ENCODE measurements at places on chromosomes 4 and X.

DNA sequence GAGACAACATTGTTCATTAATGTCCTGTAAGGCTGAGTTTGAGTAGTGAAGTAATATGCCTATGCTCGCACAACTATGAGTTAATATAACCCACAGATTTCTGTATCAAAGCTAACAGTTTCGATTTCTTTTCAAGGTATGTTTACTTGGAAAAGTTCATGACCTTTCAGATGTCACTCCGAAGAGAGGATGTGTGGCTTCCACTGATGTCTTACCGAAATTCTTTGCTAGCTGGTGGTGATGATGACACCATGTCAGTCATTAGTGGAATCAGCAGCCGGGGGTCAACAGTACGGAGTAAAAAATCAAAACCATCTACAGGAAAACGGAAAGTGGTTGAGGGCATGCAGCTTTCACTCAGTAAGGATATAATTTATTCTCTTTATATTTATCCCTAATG lies 124.9 kb downstream of the STAG2 start:
- no peak for DNase-seq

DNA sequence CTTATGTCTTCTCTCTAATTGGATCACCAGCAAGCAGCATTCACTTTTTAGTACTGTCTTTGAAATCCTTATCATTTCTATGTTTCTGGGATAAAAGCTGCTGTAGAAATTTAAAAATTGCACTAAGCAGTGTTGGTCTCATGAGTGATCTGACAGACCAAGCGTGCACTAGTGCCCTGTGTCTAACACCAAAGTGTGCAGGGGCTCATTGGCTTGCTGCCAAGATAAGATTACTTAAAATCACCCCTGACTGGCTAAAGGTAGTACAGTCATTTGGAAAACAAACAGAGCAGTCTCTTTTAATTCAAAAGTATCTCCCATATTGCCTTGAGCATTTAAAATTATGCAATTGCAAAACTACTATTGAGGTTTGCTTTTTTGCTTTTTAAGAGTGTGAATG lies 304.6 kb downstream of the ARAP2 start:
- DNase-seq, result no peak

- DNase-seq, result no peak
Measured at GRCh38 chr4:76951672-76952010, 2.1 kb downstream of the SEPTIN11 start.

DNA sequence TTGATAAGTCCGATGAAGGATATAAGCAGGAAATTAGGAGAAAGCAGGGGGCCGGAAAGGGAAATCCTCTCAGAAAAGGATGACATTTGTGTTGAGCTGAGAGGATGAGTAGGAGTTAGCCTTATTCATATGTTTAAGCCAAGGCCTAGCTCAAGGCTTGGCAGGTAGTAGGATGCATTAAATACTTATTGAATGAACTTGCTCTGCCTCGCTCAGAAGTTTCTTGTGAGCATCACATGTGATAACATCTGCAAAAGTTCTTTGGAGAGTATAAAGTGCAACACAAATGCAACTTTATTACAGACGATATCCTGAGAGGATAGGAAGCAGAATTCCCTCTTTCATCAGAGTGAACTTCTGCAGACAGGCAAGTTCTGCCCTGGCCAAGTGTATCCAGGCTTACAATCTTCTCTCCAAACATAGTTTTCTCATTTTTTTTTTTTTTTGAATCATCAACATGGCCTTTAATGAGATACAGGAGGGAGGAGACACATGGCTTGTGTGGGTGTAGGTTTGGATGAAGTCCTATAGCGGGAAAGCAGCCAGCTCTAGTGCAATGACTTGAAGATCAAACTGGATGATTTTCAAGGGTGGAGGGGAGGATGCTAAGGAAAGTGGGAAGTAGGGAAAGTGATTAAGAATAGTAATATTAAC lies 48.1 kb downstream of the LUZP4 start:
- DNase-seq, result no peak

DNA sequence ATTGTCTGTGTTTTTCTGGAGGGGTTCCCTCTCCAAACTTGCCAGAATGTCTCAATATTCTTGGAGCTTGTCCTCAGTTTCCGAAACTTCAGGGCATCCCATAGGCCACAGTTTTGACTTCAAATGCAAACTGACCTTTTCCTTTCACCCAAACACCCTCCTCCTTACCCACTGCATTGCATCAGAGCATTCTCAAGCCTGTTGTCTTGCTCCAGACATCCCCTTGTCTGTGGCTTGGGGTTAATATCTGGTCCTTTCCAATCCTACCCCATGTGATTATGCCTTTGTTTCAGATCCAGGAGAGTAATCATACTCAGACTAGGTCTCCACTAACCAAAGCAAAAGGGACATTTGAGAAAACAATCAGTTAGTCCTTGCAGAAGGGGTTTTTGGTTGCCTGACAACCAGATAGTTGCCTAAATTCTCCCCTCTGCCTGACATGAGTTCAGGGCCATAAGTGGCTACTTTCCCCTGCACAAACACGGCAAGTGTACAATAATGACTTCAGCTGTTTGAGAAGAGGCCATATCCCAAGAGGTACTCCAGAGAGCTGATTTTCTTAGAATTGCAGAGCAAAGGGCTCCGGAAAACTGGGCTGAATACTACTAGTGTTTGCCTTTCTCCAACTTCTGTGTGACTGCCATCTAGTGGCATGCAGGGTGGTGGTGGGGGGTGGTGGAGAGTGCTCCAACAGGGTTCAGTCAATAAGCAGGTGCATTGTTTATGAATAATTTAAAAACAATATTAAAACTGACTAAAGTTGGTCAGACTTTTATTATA lies 130.2 kb downstream of the CHRDL1 start:
- no peak for DNase-seq

- no peak for DNase-seq
Measured at GRCh38 chr4:4332529-4332928, 42.5 kb downstream of the ZBTB49 start.

DNA sequence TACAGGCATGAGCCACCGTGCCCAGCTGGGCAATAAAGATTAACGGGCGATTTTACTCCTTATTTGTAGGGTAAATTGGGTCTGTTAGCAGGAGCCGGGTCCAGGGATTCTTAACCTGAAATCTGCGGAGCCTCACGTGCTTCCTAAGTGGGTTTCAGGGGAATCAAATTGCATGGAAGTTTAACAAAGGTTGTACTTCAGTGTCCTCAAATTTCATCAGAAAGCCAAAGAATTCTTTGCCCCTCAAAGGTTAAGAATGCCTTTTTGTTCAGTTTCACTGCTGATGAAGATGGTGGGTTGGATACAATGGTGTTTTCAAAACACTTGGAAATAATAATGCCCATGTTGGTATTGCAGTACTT lies 67.9 kb downstream of the AFF1 start:
- DNase-seq, result no peak

DNA sequence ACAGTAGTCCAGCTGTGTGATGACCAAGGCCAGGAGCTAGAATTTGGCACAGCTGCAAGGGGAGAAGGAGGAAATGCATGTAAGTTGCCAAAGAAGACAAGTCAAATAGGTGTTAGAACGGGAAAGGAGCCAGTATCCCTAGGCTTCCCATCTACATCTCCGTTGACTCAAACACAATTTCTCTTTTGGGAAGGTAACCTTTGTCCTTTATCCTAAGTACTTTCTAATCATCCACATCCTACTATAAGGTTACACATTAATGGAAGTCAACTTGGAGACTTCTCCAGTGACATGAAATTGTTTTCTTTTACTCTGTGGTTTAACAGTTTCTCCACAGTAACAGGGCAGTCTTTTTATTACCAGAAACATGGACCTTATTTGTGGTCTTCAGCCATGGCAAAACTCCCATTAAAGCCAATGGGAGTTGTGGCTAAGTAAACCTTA lies 620.0 kb downstream of the ANKRD50 start:
- DNase-seq, result no peak

DNA sequence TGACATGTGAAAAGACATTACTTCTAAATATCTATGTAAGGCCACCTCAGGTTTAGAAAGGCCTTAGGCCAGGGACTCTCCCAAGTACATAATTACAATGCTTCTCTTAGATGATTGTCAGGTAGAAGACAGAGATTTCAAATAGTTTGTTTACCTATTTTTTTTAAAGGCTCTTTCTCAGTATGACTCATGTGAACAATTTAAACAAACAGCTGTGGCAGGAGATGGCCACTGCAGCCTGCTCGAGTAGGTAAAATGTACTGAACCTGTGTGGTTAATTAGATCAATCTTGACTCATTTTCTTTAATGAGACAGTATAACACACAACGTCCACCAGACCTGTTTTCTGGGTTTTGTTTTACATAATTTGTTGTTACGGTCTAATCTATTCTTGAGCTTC lies 50.2 kb downstream of the LEF1 start:
- no peak for DNase-seq

DNA sequence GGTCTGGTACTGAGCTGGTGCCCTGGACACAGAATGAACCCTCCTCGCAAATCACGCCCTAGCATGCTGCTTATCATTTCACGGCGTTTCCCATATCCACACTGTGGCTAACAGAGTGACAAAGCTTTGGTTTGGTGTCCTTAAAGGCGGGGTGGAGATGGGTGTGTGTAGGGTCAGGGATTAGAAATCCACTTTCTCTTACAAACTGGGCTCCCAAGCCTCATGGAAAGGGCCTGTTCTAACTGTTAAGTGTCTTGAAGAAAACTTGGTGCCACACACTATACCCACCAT lies 735 bp upstream of the CHRDL1 start:
- DNase-seq, result no peak

GRCh38 chrX:70960730-70961129 lies 29.8 kb upstream of the SLC7A3 start:
- no peak for DNase-seq

DNA sequence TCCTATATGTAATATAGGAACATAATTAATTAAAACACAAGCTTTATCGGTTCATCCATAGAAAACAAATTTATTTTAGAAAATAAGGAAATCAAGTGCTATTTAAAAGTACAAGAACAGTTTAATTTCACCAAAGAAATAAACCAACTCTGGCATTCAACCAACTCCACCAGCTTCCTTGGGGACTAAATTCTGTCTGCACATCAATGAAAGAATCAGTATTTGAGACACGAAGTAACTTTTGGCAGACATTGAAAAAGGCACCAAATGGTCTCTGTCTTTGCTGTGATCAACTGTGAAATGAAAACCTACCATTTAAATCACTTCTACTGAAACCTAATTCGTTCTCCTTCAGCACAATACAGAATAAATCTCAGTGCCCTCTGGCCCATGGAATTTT lies 719.7 kb upstream of the GRIA3 start:
- DNase-seq, result no peak

DNA sequence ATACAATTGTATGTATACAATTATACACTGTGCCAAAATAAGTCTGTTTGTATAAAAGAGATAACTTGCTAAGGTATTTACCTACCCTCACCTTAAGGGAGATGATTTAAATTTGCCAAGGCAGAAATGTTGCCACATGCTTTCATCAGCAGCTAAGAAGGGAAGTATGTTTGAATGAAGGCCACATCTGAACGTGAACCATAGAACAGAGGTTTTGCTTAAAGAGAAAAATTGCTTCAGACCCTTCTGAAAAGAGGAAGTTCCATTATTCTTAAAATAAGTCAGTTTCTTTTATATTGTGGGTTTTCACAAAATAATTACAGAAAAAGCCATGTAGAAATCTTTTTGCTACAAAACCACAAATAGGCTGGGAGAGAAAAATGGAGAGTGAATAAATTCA lies 621.5 kb upstream of the HTR2C start:
- DNase-seq, result no peak

GRCh38 chr4:108533245-108533844 lies 87.0 kb upstream of the RPL34 start:
- DNase-seq, result no peak

DNA sequence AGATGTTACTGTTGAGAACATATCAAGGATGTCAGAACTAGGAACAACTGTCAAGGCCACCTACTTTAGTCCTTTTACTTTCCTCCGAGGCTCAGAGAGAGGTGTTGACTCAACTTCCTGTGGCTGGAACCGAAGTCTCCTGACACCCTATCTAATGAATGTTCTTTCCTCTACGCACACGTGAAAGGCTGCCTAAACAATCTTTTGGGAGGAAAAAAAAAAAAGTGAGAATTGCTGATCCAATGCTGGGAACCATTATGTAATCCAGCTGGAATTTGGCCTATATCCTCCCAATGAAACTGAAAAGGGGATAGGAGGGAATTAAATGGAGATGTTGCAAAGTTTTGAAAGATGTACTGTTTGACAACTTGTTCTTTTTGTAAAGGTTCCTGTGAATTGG lies 8.3 kb upstream of the MAP7D3 start:
- no peak for DNase-seq

- DNase-seq, result no peak
Measured at GRCh38 chr4:6184169-6184568, 16.2 kb downstream of the JAKMIP1 start.

GRCh38 chr4:121392426-121393086 lies 11.7 kb upstream of the QRFPR start:
- DNase-seq, result no peak

DNA sequence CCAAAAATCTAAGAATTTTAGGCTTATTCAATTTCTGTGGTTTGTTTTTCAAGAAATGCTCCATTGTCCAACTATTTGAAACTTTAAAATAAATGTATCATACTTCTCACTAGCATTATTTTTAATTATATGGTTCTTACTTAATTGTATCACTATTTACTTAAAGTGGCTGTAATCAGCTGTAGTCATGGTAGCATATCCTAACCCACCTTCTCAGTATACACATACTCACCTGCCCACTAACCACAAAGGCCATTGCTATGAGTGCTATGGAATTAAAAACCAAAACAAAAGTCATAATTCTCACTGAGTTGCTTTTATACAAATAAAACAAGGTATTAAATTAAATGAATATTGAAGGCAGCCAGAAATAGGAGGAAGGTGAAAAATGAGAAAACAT lies 5.0 kb downstream of the FBXO8 start:
- no peak for DNase-seq

- DNase-seq, result no peak
Measured at GRCh38 chr4:169795585-169795984, 37.8 kb upstream of the HPF1 start.

GRCh38 chr4:159105761-159106243 lies 2.9 kb downstream of the RAPGEF2 start:
- DNase-seq, result no peak

DNA sequence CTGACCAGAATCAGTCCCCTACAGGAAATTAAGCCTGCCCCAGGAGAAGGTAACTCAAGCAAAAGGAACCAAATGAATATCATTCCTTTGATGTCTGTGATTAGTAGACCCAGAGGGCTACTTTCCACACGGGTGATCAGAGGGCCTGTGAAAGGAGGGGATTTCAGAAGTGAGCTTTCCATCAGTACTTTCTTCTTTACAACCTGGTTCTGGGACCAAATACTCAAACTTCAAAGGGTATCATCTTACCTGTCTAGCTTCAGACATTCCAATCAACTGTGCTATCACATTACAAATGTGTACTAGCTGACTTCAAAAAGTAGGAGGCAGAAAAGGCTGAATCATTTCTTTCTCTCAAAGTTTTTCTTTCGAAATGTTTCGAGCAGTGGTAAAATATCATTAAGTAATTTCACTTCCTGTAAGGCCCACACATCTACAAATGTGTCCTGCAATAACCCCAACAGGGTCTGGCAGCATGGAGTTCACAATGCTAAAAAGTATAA lies 23.9 kb downstream of the ACSL4 start:
- DNase-seq, result no peak

All from cerebellar nuclear complex (tissue), 1 donor.